KBM-7 (cell line): ENCODE measurements at places on chromosomes 16 and 17.

DNA sequence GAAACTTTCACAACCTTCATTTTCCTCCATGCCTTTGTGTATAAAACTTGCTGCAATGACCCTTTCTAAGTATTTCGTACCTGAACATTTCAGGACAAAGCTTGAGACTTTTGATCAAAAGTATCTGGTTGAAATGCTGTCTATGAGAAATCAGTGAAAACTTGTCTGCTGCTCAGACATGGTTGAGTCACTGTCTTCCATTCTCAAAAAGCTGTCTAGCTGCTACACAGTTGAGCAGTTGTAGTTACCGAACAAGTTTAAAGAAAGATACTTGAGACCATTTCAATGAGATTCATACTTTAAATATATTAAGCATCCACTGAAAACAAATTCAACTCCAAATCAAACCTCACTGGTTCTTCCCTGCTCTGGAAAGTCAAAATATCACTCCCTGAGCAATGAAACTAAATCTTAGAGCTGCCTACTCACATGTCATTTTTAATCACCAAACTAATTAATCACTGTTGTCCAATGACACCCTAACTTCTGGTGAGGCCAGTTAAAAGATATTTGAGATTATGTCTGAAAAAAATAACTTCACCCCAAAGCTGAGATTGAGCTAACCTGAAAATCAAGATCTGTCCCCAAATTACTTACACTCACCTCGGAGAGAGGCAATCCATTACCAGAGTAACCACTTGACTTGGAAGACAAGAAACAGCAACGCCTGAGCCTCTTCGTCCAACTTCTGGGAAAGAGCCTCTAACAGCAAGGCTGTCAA is 488 bp downstream of the TMEM100 start:
- DNase-seq: no peak

- DNase-seq: no peak
Measured at GRCh38 chr17:71850812-71851211, 270.0 kb upstream of the SOX9 start.

GRCh38 chr17:69761767-69762321 is 313.2 kb upstream of the KCNJ16 start:
- no peak for DNase-seq

DNA sequence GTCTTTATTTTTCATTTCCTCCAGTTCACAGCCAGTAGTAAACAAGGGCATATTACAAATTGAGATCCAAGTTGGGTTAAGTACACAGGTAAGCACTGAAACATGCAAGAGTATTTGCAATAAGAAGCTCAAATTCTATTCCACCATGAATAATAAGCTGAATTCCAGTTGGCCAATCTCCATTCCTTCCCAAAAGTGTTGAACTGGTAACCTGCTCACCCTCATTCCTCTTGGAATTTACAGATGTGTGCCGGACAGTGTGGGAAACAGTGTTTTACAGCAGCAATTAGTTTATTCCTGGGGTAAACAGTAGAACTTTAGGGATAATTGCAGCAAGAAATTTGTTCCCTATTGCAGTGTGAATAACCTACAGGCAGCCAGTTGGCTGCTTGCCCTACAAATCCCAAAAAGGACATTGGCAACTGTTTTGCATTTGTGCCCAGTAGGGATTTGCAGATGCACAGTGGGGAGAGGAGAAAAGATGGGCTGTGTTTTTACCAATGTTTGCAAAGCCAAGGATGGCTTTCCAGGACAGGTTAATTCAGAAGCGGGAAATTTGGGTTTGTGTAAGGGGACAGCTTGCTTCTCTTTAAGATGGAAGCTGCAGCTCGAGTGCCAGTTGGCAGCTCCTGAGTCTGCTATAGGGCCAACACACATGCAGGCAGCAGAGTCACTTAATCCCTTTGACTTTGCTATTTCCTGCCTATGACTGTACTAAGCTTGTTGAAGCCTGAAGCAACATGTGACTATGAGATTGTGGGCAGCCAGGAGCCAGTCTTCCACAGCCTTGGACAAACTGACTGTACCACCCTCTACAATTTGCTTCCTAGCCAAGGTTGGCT is 318.9 kb downstream of the MAP2K6 start:
- no peak for DNase-seq

DNA sequence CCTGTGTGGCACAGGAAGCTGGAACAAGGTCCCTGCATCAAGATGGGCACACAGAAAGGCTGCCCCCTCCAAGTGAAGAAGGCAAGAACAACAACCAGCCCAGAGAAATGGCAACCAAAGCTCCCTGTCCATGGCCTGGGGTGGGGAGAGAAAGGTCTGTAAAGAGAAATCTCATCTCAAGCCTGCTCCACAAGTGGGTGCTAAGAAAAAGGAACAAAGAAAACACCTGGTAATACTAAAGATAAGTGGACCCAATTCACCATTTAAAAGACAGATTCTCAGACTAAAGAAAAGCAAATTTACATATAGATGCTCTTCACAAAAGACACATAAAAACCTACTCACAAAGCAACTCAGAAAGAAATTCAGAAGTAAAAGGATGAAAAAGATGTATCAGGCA is 107.4 kb downstream of the PARN start:
- no peak for DNase-seq

DNA sequence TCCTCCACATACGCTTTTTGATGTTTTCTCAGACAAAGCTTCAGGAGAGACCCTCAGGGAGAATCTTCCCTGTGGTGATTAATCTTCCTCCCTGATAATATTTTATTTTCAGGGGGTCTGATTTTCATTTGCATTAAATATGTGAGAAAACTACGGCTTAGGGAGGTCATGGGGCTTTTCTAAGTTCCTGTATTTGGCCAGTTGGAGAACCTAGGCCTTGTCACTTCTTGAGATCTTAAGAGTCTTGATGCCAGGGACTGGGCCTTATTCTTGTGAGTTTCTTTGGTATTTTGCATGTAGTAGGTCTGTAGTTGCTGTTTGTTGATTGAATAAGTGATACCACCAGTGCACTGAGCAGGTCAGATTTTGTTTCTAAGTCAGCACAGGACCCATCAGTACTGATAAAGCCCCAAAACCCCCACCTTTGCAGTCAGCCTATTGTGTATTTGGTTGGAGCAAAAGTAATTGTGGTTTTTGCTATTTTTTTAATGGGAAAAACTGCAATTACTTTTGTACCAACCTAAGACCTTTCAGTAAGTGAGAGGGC is 130.1 kb downstream of the PRKCA start:
- DNase-seq: no peak

DNA sequence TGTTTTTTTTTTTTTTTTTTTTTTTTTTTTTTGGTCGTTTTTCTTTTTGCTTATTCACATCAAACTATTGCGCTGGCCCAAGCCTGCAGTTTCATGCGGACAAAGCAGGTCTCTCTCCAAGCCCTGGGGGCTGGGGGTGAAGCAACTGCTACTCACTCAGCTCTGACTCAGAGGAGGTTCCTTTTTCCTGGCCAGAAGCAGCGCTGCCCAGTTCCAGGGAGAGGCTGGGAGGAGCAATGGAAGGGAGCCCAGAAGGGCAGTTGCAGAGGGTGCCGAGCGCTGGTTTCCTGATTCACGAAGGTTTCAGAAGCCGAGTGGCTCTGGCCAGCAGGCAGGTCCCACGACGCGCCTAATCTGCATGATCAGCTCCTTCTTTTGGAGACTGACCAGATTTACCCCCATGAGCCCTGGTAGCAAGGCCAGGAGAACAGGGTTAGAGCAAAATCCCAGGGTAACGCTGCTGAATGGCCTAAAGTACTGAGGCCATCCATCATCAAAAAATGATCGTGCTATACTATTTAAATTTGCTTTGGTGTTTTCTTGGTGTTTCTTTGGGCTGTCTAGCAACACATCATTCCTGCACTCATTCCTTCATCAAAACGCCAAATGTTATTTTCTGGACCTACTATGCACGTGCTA is 144.7 kb upstream of the SOX9 start:
- DNase-seq: no peak

DNA sequence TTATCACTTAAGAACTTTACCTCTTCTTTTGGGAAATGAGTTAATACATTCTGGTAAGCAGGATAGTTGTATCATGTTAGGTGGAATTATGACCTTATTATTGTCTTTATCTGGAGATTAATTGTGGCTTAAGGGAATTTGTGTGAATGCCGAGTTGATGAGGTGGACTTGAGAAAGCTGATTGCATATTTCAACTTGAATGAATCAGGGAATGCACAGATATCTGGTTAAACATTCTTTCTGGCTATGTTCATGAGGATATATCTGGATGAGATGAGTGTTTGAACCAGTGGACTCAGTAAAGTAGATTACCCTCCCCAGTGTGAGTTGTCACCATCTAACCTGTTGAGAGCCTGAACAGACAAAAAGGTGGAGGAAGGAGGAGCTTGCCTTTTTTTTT is 326.1 kb upstream of the GOT2 start:
- DNase-seq: no peak

DNA sequence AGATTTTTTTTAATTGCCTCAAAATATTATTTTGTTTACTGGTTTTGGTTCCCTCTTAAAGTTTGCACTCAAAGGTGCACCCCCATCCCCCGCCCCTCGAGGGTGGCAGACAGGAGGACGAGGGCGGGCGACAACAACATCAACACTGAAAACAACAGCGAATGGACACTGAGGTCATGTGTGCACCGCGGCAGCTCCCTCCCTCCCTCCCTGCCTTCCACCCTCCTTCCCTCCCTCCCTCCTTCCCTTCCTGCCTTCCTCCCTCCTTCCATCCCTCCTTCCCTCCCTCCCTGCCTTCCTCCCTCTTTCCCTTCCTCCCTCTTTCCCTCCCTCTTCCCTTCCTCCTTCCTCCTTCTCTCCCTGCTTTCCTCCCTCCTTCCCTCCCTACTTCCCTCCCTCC is 1.5 kb upstream of the OSGIN1 start:
- DNase-seq: no peak

- no peak for DNase-seq
Measured at GRCh38 chr17:59494757-59495368, 70.5 kb upstream of the DHX40 start.

DNA sequence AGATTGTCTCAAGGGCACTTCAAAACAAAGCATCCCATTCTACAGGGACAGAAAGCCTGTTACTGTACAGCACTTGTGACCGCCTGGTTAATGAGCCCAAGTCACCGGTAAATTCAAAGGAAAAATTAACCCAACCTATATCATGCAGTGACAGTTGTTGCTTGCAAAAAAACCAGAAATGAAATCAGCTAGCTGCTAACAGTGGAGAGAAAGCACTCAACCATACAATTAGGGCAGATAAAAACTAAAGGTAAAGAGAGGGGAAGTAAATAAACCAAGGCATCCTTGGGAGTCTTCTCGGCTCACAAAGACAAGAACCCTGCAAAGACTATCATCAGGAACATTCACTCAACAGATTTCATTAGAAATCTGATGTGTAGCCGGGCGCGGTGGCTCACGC is 5.9 kb downstream of the RETREG3 start:
- no peak for DNase-seq

GRCh38 chr16:30113031-30113710 is at the start of gene GDPD3:
GDPD3 (minus strand) TSS chr16:30113537; CDS start chr16:30113478, 59 bp downstream.
- no peak for DNase-seq

- peak; percentile 87 for DNase-seq
Measured at GRCh38 chr17:77916703-77917481, 41.6 kb upstream of the TNRC6C start.

DNA sequence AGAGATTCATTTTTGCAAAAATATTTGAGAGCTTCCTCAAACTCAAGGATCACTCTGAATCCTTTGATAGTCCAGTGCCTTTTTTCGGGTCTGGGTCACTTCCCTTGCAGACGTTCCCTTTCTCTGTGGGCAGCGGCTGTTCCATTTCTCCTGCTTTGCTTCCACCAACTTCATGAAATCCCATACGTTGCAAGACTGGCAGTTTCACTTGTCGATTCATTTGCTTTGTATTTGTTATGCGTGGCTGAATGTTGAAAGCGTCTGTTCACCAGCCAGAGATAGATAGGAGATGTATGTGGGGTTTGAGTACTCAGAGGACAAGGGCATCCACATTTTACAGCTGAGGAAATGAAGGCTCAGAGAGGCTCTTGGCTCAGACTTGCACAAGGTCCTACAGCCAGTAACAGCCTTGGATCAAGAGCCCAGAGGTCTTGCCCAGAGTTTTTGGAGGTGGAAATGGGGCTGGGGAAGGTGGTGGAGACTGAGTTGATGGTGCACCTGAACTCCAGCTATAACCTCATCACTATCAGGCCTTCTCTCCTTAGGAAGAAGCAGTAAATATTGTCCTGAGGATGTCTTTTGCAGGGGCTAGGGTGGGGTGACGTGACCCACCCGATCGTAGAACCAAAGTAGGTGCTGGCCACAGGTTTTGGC is 1.3 kb upstream of the CCDC102A start:
- DNase-seq: no peak

- DNase-seq: no peak
Measured at GRCh38 chr17:77453613-77454241, 313.0 kb downstream of the SEC14L1 start.
